HCT116 (cell line): ENCODE measurements at places on chromosomes 12 and 14.
A peak's percentile ranks its signal among the peaks of the same experiment; 100 is the strongest.

GRCh38 chr12:30438601-30439041, 257.0 kb downstream of the IPO8 start:
- DNase-seq: no peak

DNA sequence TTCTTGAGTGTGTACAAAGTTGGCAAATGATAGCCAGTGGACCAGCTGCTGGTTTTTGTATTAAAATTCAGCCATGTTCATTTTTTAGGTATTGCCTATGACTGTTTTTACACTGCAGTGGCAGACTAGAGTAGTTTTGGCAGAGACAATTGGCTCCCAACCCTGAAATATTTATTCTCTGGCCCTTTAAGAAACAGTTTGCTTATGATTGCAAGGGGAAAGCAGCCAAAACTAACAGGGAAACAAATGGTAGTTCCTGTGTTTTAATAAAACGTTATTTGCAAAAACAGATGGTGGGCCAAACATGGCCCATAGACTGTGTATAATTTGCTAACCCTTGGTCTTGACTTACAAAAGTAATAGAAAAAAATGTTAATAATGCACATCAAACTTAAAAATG, 110.2 kb downstream of the ALX1 start:
- no peak for DNase-seq

DNA sequence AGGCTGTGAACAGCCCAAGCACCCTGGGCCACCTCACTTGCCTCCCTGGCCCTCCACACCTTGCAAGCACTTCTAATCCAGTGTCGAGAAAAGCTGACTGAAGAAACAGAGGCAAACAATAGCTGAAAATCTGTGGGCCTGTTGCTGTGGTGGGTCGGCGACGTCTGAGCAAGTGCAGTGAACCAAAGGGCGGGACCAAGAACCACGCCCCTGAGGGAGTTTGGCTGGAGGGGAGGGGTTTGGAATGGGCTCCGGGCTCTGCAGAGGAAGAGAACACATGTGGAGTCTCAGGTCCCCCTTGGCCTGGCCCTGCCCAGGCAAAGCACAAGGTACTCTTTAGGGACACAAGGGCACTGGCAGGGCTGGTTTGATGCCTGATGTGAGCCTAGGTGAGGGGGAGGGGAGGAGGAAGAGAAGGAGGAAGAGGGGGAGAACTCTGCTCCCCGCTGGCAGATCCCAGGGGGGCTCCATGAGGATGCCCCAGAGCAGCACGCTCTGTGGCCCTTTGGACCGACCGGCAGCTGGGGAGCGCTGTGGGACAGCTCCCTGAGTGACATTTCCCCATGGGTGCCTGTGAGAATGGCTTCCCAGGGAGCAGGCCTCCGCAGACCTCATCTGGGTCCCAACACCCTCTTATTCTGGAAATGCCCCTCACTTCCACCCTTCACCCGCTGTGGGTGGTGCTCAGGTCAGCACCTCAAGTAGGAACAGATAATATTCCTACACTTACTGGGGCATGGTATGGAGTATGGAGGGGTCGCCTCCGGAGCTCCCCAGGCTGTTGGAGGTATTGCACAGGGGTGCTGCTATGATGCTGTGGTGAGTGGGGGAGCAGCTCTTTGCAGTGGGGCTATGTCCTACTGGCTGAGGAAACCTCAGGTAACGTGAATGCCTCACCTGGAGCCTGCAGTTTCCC, 85.5 kb downstream of the CPSF2 start:
- no peak for DNase-seq

GRCh38 chr14:81710232-81710845, 176.7 kb upstream of the SEL1L start:
- peak; percentile 16 for DNase-seq

DNA sequence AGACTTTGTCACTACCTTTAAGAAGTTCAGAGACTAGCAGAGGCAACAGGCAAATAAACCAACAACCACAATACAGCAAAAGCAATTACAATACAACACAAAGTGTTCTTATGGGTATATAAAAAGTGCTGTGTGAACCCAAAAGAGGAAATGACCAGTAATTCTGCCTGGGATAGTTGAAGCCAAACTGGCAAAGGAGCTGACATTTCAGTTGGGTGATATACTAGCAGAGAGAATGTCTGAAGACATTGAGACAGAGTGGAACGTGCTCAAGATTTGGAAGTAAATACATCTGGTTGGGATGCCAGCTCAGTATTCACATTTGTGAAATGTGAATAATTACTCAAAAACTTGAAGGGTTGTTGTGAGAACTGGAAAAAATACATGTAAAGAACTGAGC, 80.6 kb upstream of the GTF2A1 start:
- DNase-seq: no peak

GRCh38 chr12:6470375-6471163, at the start of gene VAMP1:
Gene VAMP1 (minus strand): TSS chr12:6470677. CDS start chr12:6470531, 146 bp downstream.
- DNase-seq: peak; percentile 94

DNA sequence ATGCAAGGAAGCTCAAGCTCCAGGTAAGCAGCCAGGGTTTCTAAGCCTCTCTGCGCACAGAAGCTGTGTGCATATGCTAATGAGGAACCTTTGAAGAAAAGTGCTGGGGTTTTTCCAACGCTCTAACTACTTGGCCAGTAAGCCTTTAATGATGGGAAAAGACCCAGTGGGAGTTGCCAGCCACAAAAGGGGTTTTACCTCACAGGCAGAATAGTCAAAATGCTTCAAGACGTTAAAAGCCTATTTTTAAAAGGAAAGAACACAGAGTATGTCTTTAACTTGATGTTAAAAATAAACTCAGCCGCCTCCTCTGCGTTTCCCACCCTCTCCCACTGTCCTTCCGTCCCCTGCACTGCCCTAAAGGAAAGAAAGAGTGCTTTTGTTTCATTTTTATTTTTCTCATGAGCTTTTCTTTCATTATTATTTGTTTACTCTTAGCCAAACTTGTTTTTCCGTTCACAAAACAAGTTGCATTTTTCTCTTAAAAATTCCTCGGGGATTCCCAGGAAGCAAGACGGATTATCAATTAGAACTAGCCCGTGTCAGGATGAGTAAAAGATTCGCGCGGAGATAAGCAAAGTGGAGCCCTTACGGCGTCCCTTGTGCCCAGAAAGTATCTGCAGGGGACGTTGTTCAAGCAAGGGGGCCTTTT, 209.8 kb upstream of the NUDT4 start:
- DNase-seq: no peak

GRCh38 chr12:47377414-47378221, 297.9 kb upstream of the AMIGO2 start:
- no peak for DNase-seq

GRCh38 chr12:100987552-100988521, 193.3 kb downstream of the ANO4 start:
- DNase-seq: peak; percentile 19
